ENCODE measurements at places on chromosomes 6 and 20.

DNA sequence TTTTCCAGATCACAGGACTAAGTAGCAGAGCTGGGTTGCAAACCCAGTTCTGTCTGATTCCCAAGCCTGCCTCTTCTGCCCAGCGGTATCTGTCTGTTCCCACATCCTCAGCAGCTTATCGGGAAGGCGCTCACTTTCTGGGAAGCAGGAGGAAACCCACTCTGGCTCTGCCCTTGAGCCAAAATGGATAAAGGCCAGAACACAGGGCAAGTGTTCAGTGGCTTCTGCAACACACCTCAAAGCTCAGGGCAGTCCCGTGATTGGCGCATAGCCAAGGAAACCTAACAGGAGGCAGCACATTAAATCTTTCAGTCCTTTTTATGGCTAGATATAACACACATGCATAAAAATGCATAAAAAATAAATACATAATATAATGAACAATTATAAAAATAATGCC is 262.2 kb downstream of the NRN1 start:
- DNase-seq, result no peak

DNA sequence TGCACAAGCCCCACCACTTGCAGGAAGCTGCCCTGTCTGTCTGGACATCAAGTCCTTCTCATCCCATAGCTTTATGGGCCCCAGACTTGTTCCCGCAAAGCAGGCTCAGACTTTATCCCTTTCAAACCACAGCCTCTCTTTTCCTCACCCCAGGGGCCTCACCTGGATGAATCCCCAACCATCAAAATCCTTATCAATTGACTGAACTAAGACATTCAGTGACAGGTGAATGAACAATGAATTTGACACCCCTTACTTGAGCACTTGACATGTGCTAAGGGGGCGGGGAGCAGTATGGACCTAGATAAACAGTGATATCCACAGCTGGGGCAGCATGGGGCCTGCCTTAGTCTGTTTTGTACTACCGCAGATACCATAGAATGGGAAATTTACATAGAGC is 5.0 kb downstream of the RAB44 start:
- DNase-seq, result no peak

DNA sequence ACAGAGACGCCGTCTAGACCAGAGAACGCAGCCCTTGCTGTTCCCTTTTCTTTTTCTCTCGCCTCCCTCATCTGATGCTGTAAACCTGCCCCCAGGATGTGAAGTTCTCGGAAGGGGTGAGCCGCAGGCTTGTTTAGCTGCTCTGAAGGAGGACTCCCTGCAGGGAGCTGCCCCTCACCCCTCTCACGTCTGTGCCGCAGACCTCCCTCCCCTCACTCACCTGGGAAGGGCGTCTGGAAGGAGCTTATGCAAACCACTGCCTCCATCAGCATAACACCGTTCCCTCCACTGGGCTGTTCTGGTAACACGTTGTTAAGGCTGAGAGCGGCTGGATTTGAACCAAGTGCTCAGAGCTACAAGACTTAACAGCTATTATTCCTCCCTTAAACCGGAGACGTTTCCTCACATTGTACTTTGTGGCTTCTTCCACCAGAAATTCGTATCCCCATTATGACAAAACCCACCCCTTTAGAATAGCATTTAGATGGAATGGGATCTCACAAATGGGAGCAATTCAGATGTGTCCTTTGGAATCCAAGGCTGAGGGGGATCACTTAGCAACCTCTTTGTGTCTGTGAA is 99.8 kb downstream of the SMOC2 start:
- DNase-seq, result no peak

- no peak for DNase-seq
Measured at GRCh38 chr6:138477913-138478539, 21.3 kb downstream of the NHSL1 start.

GRCh38 chr6:37936906-37937305 is 117.4 kb downstream of the ZFAND3 start:
- no peak for DNase-seq

DNA sequence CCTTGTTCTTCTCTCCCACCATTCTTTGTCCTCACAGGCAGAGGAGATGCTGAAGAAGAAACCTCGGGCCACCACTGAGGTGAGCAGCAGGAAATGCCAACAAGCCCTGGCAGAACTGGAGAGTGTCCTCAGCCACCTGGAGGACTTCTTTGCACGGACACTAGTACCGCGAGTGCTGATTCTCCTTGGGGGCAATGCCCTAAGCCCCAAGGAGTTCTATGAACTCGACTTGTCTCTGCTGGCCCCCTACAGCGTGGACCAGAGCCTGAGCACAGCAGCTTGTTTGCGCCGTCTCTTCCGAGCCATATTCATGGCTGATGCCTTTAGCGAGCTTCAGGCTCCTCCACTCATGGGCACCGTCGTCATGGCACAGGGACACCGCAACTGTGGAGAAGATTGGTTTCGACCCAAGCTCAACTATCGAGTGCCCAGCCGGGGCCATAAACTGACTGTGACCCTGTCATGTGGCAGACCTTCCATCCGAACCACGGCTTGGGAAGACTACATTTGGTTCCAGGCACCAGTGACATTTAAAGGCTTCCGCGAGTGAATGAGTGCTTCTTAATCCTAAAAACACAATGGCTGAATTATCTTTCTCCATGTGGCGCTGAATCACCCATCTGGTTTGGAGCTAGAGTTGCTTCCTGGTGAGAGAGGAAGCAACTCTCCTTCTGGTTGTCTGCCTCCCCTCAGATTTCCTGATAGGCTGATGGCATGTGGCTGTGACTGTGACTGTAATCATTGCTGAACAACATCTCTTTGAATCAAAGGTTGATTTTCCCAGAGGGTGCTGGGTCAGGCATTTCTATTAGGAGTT is 4.6 kb downstream of the MAD2L1BP start:
- DNase-seq, result no peak

- DNase-seq, result no peak
Measured at GRCh38 chr6:37731888-37732287, 34.2 kb upstream of the MDGA1 start.

DNA sequence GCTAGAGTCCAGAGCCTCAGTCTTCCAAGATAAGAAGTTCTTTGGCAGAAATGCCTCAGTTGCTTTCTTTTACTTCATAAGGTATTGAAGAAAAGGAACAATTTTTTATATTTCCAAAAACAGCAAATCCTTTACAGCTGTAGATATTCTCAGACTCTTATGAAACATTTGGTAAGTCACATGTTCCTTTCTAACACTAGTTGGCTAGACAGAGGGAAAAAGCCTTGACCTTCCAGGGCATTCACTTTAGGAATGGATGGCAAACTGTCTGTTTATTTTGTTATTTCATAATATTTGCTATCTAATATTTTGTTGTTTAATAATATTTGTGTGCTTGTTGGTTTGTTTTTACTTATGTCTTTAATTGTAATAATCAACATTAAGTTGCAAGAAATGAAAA is 140.8 kb downstream of the PTPRK start:
- no peak for DNase-seq

- DNase-seq, result peak; percentile 15
Measured at GRCh38 chr6:160798625-160799024, 96.6 kb downstream of the PLG start.

DNA sequence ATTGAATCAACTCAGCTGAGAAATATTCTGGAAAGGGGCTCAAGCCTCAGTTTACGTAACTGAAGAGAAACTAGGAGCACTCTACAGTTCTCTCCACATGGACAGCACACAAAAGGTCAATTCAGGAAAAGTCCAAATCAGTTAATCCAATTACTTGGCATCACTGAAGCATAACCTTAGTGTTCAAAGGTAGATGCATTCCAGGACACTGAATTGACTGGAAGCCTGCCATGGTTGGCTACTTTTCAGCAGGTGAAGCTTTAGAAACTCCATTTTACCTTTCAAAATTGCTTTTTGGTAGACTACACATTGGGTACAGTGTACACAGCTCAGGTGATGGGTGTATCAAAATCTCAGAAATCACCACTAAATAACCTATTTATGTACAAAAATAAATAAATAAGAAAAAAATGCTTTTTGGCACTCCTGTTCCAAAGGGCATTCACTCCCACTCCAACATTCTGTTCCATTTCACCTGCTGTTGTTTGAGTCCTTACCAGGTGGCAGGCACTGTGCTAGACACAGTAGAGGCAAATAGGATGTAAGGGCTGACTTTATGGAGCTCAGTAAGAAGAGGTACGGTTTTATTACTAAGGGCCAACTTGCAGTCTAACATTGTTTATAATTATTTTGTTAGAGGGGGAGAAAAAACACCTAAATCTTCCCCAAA is 153.4 kb downstream of the FAXC start:
- no peak for DNase-seq

- DNase-seq, result no peak
Measured at GRCh38 chr6:5274231-5274630, 12.9 kb downstream of the FARS2 start.

DNA sequence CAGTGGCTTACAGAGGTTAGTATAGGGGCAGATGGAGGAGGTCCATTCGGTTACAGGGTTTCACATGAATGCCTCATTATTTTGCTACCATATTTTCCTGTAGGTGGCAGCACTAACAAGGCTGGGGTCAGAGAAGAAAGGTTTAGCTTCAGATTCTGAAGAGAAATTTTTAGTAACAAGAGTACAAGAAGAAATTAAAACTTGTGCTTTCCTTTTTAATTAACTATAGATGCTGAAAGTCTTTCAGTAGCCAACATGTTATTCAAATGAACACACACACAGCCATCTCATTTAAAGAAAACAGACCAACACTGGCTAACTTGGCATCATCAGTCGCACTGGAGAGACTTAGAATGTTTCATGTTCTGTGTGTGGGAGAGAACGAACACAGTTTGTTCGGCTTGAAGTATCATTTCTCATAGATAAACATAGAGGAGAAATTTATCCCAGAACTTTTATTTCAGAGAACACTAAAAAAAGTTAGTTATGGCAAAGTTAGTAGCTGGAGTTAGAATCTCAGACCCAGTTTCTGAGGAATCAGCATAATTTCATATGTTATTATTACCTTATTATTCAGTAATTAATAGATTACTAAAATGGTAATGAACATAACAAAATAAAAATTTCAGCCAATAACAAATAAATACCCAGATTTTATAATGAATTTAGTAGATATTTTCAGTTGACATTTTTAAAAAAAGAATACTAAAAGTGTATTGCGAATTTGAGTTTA is 314.0 kb upstream of the RSPO3 start:
- peak; percentile 64 for DNase-seq

GRCh38 chr6:19988555-19988954 is 151.4 kb downstream of the ID4 start:
- peak; percentile 3 for DNase-seq

DNA sequence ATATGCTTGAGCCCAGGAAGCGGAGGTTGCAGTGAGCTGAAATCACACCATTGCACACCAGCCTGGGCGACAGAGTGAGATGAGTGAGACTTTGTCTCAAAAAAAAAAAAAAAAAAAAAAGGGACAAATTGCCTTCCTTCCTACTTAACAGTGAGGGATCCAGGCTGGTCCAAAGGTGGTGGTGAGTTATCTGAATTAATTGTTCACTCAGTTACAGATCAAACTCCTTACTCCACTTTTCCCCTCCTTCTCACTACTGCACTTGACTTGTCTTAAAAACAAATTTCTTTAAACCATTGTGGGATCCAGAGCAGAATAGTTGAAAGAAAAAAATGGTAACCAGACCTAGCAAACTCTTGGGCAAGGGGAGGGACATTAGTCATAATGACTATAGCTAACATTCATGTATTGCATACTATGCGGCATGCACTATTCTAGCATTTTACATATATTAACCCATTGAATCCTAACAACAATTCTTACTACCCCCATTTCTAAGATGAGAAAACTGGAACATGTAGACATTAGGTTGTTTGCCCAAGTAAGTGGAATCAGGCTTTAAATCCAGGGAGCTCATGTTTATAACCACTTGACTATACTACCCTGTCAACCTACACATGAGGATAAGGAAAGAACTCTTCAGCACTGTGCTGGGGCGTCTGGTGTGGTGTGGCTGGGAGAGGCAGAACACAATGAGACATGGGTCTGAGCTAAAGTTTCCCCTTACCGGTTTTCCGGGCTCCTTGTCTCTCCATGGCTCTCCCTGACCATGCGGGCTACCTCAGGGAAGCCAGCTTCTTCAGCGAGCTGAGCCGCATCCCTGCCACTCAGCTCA is 1.5 kb downstream of the GPANK1 start:
- no peak for DNase-seq

- no peak for DNase-seq
Measured at GRCh38 chr6:93393554-93394074, 25.7 kb downstream of the EPHA7 start.

- DNase-seq, result peak; percentile 45
Measured at GRCh38 chr6:116352515-116353471, 18.0 kb upstream of the DSE start.

- DNase-seq, result no peak
Measured at GRCh38 chr20:34251619-34252018, 10.4 kb downstream of the ASIP start.

DNA sequence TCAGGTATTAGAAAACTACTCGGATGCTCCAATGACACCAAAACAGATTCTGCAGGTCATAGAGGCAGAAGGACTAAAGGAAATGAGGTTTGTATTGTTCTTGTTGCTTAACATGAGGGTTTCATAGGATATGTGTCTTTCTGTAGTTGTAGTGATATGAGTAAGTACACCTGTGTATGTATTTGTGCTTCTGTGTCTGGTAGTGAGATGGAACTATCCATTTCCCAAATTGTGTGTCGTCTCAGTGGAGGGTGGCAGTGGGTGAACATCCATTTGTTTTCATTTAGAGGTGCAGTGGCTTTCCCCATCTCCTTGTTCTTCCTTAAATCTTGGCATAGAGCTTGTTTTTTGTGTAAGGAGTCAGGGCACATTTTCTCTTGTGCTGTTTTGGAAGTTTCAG is 8.2 kb downstream of the ASXL1 start:
- no peak for DNase-seq

- DNase-seq, result no peak
Measured at GRCh38 chr6:30861257-30862048, 22.9 kb upstream of the DDR1 start.

DNA sequence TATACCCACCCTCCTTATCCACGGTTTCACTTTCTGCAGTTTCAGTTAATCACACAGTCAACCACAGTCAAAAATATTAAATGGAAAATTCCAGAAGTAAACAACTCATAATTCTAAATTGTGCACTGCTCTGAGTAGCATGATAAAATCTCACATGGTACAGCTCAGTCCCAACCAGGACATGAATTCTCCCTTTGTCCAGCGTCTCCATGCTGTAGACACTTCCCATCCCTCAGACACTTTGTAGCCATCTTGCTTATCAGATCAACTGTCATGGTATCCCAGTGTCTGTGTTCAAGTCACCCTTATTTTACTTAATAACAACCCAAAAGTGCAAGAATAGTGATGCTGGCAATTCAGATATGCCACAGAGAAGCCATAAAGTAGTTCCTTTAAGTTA is 94.7 kb downstream of the PDE10A start:
- DNase-seq, result no peak

DNA sequence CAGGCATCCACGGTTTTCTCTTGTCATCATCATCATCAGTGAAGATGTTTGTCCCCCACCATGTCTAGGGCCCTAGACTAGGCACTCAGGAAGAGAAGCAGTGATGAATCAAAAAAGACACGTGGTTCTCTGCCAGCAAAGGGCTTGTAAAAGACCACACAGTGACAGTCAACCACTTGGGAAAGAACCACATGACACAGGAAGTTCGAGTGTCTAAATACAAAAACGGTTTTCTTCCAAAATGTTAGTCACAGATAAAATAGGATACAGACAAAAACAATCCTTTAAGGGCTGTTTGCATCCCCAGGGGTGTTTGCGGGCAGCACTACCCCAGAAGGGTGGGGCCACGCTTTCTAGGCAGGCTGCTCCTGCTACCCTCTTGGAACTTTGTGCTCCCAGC is 356.8 kb upstream of the AGPAT4 start:
- no peak for DNase-seq

GRCh38 chr6:145963216-145964068 is 716 bp downstream of the SHPRH start:
- peak; percentile 45 for DNase-seq

Data from astrocyte of the spinal cord (primary cell).